ENCODE measurements at places on chromosomes 11 and 22.

DNA sequence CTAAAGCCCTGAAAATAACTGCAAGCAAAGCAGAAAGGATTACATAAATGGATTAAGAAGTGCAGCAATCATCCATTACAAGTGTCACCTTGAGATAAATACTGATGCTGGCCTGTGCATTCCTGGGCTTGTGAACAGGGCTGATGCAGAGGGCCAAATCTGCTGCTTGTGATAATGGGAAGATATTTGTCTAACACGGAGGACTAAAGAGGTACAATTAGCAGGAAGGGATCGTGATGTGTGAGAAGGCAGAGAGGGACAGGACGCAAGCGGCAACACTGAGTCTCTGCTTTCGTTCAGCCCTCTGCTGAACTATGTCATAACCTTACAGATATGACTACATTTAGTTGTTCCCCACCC, 107.7 kb upstream of the DDI1 start:
- ATAC-seq: no peak

- peak; percentile 39 for ATAC-seq
These were observed 6.5 kb upstream of the IL10RA start for GRCh38 chr11:117979481-117980211.

DNA sequence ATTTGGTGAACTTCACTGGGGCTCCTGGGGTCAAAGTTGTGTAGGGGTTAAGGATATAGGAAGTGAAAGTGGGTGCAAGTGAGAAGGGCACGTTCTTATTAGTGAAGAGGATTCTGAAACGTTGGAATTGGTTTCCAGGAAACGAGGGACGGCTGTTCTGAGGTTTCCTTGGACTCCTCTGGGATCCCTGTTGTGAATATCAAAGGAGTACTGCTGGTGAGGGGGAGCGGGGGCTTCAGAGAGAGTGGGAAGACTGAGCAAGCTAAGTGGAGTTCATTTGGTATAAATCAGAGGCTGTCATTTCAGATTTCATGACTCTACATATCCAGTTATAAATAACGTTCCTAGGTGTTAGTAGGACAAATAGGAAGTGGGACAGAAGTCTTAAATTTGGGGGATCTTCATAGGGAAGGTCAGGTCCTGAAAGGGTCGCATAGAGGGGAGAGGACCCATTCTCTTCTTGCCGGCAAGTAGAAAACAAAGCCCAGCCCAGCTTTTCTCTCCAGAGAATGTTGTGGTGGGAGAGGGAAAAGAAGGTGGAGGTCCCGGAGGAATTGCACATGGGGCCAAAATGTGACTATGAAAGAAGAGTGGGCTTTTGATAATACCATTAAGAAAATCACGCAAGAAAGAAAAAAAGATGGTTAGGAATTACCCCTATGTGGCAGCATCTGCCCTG, 1.1 kb upstream of the NELL1 start:
- no peak for ATAC-seq

DNA sequence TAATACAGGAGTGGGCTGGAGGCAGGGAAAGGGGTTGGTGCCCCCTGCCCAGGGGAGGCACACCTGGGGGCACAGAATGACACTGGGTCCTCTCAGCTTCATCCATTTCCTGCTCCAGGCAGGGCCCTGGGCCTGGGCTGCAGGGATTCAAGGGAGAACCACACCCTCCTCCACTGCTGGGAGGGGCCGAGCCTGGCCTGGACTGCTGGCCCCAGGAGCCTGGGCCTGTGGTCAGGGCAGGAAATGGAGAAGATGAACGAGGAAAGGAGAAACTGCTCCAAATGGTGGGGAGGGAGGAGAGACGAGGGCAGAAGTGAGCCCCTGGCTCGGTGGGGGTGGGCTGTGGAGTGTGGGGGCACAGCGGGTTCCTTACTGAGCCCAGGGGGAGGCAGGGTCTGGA, 38.1 kb upstream of the KCNQ1OT1 start:
- ATAC-seq: no peak

DNA sequence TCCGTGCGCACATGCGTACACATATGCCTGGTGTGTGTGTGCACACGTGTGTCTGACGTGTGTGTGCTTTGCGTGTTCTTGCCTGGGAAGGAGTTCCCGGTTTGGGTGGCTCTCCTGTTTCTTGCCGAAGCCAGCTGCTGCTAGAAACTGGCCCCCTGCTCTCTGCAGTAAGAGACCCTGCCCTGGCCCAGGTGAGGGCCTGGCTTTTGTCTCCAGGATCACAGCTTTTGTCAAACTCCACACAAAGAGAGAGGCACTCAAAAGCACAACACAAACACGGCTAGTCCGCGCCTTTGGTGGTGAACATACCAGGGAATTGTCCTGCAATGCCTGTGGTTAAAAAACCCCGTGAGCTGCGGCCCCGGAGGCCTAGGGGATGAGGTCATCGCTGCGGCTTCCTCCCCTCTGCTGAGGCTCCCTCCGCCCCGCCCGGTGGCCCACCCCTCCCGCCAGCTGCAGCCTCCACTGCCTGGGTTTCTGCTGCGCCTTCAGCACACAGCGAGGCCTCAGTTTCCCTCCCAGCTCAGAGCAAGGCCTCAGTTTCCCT, 88.9 kb downstream of the KCNQ1 start:
- peak; percentile 17 for ATAC-seq

DNA sequence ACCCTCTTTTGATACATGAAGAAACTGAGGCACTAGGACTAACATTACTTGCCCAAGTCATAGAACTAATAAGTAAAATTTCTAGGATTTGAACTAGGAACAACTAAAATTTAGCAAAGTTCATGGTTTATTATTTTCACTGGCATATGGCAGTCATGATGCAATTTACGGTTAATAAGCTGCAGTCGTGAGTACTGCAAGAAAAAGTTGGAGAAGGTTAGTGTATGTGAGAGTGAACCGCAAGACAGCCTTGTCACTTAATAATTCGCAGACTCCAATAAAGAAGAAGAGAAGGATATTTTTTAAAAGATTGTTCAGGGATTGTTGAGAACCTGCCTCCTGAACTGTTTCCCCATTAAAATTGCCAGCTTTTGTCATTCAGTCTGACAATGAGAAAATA, 663.4 kb upstream of the TENM4 start:
- no peak for ATAC-seq

GRCh38 chr22:38257181-38257580, 15.6 kb downstream of the TMEM184B start:
- no peak for ATAC-seq

DNA sequence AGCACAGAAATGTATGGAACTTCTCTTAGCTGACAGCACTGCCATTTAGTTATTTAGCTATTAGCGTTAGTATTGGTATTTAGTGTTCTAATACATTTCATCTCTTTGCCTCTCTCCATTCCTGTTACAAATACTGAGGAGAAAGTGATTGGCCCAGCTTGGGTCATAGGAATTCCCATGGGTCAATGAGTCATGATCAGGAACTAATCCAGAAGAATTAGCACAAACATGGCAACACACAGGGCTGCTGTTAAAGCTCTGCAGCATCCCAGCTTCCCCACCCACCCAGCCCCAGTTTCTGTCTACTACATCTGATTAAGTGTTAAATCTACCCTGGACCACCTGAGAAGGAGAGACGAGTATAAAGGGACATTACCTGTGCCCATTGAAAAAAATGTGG, 36.1 kb downstream of the PDGFD start:
- no peak for ATAC-seq

GRCh38 chr11:16110886-16111285, 245.5 kb downstream of the SOX6 start:
- ATAC-seq: no peak

DNA sequence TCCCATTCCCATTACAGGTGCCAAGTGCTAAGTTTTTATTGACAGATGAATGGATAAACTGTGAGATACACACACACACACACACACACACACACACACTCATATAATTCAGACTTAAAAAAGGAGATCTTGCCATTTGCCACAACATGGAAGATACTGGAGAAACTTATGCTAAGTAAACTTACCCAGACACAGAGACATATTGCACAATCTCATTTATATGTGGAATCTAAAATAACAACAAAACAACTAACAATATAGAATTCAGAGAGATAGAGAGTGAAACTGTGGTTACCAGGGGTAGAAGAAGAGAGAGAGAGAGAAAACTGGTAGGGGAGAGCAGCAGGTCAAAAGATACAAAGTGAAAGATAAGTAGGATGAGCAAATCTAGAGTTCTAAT, 1.4 kb downstream of the MS4A6E start:
- no peak for ATAC-seq

GRCh38 chr22:50703726-50704509, 31.3 kb downstream of the SHANK3 start:
- no peak for ATAC-seq

- ATAC-seq: no peak
These were observed 20.2 kb upstream of the DRICH1 start for GRCh38 chr22:23652286-23652685.

- no peak for ATAC-seq
These were observed 7.1 kb downstream of the LRRC10B start for GRCh38 chr11:61515686-61516085.

DNA sequence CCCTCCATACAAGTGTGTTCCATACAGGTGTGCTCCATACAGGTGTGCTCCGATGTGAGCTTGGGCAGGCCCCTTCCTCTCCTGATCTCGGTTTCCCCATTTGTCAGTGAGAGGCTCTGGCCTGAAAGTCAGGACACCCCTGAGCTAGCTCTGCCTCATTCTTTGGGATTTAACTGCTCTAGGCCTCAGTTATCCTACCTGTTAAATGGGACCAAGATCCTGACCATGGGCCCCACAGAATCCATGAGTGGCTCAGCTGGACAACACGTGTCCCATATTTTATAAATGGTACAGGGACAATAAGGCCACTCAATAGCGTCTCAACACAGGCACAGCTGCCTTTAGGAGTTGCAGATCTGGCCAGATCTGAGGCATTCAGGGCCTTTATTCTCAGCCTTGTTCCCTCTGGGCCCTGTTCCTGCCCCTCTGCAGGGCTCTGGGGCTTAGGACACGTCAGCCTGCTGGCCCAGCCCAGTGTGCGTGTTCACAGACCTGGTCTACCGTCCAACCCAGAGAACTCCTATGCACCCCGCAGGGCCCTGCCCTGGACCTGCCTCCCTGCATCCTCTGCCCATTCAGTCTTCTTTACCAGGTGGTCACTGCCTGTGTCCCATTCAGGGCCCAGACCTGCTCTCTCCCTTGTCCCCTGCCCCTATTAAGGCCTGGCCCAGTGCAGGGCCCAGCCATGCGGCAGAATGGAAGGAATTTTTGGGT, 18.9 kb upstream of the IGLL1 start:
- peak; percentile 18 for ATAC-seq

DNA sequence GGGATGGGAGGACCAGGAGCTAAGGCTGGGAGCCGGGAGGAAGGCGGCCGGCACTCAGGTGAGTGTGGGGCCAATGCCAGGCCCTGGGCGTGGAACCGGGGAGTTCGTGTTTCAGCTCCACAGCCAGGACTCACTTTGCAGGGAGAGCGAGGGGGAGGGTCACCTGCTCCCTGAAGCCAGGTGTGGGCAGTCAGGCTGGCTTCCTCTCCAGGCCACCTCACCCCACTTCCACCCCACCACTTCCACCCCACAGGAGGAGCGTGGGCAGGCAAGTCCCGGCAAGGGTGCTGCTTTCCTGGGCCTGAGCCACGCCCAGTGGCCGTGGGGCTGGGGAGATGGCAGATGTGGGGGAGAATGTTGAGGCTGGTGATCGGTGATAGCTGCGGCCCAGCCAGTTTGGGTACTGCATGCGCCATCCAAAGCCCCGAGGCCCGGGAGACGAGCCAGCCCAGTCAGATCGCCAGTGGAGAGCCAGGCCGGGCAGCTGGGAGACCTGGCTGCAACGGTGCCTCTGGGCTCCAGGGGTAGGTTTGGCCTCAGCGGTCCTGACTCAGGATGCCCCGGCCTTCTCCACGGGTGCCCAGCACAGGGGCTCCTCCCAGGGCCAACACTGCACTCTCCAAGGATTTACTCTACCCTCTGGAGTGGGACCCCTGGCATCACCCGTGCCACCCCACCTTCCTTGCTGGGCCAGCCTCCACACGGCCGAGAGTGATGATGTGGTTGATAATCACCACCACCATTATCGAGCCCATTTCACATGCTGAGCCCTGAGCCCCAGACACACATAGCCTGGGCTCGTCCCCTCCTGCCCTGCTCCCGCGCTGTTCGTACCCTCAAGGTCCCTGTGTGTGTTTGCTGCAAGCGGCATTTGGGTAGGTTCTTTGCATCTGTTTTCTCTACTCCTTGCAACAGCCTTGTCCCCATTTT, 93.8 kb downstream of the WNT7B start:
- peak; percentile 15 for ATAC-seq

GRCh38 chr22:38018938-38019827, 34.8 kb upstream of the SOX10 start:
- no peak for ATAC-seq

- ATAC-seq: no peak
These were observed 6.3 kb upstream of the OSM start for GRCh38 chr22:30272781-30273601.

- no peak for ATAC-seq
These were observed 69.0 kb upstream of the ARFGAP3 start for GRCh38 chr22:42926104-42926503.

- no peak for ATAC-seq
These were observed 14.1 kb downstream of the LPXN start for GRCh38 chr11:58561394-58562098.

DNA sequence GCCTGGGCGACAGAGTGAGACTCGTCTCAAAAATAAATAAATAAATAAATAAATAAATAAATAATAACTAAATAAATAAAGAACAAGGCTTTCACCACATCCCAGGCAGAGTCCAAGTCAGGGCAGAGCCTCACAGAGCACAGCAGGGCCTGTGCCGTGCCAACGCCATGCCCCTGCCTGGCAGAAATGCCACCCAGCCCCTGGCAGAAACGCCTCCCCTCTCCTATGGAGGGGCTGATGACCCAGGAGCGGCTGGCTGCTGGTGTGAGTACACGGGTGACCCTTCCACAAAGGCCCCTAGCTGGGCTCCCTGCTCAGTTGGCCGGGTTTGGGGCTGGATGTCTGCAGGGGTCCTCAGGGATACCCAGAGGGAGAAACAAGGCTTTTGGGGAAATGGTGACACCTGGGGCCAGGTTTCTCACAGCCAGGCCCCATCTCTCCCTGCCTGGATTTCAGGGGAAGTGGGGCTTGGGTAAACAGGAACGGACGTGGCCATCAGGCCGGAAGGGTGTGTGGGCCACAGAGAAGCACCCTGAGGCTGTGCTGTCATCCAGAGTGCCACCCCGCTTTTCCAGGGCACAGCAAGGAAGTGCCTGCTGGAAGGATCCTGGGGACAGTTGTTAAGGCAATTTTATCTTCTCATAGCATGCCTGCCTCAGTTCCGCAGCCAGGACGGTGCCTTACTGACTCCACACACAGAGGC, 5.1 kb downstream of the BID start:
- no peak for ATAC-seq

GRCh38 chr11:2748061-2748813, 48.4 kb upstream of the KCNQ1OT1 start:
- no peak for ATAC-seq

GRCh38 chr11:225734-226453, 10.2 kb downstream of the SIRT3 start:
- ATAC-seq: no peak
